Retina (tissue), 1 donor: ENCODE measurements at places on chromosomes 7 and 10.

GRCh38 chr7:149860821-149861727, 12.7 kb upstream of the ATP6V0E2 start:
- no peak for DNase-seq

DNA sequence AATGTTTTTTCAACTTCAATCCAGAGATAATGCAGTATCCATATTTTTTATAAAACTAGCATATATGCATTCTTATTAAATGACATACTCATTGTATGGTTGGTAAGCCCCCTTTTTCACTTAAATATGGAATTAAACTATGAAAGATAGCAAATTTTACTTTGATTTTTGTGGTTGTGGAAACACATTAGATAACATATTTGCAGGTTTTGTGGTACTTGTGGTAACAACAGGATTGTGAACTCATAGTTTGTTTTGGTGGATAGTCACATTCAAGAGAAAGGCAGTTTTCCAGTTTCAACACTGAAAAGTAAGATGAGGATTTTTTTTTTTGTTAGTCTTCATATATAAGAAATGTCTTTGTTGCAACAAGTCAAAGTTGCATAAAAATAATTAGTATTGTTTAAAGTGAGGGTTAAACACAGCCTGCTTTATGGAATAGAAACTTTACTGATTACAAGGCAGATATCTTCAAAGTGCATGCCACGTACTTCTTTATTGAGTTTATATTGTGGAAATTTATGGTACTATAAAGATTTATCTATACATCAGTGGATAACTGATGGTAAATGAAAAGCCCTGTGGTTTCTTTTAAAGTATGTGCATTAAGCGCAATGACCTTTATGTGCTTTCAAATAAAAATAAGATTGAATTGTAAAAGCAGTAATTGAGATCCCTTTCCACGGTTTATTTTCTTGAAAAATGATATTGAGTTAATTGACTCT, 39.7 kb upstream of the SEMA3D start:
- DNase-seq = no peak

DNA sequence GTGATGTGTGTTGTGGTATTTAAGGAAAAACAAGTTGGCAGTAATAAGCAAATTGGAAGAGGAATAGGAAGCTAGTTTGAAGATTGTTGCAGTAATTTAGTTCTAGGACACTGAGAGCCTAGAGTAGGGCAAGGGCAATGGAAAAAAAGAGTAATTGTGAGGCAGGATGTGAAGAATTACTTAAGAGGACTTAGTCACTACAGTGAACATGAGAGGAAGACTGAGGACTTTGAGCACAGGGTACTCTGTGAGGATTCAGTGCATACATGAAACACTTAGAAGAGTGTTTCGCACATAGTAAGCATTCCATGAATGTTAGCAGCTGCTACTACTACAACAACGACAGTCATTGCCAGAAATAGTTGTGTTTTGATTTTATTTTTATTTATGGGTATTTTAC, 30.9 kb upstream of the DKK1 start:
- DNase-seq = no peak

DNA sequence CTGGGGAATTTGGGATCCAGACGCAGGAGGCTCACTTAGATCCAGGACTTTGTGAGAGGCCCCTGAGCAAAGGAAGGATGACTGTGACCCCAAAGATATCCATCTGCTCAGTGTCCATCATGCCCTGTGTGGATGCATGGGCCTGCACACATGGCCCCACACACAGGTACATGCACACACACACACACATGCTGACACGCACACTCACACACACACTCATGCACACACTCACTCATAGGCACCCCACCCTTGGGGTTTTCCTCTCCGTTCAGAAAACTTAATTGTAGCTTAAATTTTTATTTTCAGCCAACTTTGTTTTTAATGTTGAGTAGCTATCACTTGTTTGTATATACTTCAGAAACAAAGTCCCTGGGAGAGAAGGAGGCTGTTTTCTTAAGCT, 93.6 kb upstream of the PPIF start:
- DNase-seq = no peak

DNA sequence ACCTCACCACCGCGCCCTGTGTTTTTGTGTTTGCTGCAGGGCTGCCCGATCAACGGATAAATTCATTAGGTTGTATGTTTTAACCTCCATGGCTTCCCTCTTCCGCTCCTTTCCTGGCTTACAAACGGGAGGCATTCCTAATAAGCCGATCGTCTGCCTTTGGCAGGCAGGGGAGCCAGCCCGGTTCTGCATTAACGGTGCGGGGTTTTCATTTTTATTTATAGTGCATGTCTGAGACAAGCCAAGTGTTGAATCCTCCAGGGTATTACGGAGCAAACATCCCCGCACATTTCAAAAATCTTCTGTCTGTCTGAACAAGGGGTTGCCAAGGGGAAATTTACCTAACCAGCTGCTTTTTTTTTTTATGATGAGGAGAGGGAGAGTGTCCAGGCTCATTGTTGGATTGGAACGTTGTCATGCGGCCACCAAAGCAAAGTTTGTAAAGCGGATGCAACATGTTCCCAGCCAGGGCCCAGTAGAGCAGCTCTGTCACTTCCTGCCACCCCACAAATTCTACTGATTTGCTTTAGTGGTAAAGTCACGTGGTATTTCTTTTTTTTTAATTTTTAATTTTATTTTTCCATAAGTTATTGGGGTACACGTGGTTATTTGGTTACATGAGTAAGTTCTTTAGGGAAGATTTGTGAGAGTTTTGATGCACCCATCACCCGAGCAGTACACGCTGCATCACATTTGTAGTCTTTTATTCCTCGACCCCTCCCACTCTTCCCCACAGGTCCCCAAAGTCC, 92.3 kb upstream of the BAIAP2L1 start:
- DNase-seq = peak; percentile 31

DNA sequence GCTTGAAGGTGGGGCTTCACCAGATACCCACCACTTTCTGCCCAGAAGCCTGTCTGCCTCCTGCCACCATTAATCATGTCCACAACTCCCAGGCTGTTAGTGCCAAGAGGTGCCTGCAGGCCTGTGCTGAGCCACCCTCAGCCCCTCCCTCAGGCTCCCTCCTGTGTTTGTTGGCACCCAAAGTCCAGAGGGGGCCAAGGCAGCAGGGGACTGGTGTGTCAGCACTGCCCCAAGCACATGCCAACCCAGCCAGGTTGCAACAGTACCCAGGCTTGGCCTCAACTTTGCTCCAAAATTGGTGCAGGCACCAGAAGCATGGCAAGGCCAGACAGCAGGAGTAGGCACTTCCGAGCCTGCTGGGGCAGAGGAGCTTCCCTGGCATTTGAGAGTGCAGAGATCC, 111.3 kb downstream of the HPSE2 start:
- no peak for DNase-seq

- no peak for DNase-seq
Observed at GRCh38 chr7:27587429-27587828, 75.3 kb downstream of the HIBADH start.

DNA sequence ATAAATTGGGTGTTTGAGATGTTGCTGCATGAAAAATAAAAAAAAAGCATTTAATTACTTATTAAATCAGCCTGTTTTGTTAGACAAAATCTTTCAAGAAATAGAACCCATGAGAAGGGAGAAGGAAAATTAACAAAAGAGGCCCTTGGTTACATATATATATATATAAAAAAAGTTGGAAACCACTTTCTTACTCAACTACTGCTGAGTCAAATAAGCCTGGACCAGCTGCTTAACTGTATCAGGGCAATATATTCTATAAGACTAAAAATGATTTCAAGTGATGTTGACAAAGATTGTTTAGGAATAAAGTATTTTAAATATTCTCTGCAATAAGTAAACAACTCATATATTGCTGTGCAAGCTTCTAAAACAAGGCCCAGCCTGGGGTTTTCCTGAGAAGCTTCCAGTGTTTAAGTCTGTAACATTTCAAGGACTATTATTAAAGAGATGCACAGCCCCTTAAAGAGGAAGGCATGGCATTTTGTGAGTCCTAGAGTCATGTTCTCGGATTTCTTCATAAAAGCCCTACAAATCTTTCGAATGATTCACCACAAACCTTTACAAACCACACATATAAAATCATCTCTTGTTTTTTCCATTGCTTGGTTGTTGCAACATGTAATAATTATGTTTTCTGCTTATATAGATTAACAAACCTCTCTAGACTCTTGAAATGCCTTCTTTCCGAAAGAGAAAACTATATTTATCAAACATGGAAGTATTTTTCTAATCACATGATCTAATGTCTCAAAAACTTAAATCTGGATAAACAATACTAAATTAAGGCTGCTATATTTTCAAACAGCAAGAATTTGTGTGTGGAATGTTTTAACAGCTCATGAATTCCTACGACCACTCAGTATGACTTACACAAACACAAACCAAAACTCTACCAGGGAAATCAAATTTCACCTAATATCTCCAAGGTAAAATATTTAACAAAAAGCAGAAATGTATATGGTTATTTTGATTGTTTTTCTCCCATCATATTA, 14.3 kb downstream of the JAZF1 start:
- no peak for DNase-seq

- peak; percentile 60 for DNase-seq
Observed at GRCh38 chr10:79139124-79139835, 70.5 kb downstream of the ZMIZ1 start.

- no peak for DNase-seq
Observed at GRCh38 chr7:48351900-48352299, 180.6 kb downstream of the ABCA13 start.

DNA sequence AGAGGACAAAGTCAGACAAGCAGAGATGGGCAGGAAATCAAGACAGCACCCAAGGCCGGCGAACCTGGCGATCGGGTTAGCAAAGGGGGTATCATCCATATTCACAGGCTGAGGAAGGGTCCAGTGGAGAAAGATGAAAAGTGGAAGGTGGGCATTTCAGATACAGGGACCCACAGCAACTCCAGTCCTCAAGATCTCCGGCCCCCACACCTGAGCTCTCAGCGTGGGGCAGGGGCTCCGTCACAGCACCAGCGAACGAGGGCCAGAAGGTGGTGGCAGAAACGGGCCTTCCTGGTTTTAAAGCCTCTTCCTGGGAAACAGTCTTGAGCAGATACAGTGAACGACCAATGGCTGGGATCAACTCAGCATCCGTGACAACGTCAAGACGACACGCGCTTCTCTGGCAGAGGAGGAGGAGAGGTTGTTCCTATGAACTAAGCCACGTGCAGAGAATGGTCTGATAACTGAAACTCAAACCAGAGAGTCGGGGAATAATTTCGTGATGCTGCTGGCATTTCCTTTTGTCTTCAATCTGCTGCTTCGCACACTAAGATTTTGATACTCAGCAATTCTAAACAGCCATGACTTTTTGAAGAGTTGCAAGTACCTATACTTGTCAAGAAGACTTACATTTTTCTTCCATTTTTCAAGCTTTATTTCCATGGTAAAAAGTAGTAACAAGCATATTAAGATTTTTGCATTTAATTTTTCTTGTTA, 219.8 kb downstream of the ZMYND11 start:
- no peak for DNase-seq

DNA sequence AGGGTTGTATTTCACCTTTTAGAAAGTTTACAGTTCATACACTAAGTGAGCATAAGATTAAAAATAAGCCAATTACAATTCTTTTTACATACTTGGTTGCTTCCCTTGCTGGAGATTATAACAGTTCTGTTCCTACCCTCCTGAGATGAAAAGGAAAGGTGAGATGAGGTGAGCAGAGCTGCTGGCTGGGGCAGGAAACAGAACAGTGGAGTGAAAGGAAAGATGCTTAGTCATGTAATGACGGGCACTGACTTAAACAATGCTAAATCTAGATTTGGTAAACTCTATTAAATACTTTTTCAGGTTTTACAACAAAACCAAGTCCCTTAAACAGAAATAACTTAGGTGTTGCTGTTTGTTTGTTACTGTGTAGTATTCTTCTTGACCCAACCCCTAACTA, 19.9 kb upstream of the ZEB1 start:
- no peak for DNase-seq

DNA sequence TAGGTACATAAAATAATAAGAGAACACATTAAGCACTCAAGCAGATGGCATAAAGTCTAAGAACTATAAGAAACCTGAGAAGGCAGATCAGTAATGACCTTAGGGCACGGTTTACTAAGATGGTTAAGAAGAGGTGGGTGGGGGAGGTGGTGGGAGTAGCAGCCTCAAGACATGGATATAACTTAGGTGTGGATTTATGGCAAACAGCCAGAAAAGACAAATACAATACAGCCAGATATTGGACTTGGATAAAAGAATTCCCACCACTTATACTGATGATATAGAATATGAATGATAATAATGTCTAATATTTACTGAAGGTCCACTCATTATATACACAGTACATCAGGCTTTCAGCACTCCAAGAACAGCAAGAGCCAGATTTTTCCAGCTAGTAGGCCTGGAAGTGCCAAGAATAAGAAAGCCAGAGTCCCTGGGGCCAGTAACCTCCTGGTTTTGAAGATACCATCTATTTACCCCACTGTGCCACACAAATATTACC, 11.9 kb downstream of the DPY19L1 start:
- no peak for DNase-seq

DNA sequence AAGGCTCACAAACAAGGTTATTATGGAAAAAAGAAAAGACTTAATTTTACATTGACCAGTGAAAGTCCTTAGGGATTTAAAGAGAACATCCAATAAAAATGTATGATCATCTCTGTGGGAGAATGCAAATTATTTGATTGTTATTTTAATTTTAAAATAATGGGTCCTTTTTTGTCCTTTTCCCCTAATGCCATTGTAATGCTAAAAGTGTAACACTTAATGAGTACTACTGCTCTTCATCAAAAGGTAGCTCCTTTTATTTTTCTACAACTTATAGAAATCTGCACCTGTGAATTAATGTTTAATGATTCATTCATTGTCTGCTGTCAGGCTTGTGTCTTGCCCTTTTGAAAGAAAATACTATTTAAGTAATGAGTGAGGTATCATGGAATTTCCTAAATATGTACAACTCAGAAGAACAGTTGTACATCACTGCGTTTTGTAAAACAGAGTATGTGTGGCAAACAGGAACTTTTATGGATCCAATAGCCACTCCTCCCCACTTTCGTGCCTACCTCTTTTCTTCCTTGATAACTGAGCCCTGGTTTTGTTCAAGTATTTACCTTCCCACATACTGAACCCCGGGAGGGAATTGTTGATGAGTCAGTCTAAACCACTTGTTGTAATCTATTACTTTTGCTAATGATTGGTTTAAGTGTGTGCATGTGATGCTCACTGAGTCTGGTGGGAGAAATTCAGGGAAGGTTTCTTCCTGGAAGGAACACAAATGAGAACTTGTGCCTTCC, 19.9 kb upstream of the TRUB1 start:
- DNase-seq = no peak

GRCh38 chr7:123727071-123727837, 21.5 kb downstream of the WASL start:
- DNase-seq = no peak
